Psoas muscle (tissue), 8 donors: ENCODE measurements at places on chromosomes 16 and 17. TPM values are rescaled to one million over a fixed set of nuclear protein-coding genes. Genes with fewer than 3 reads are reported as not detected.

- no peak for DNase-seq
- H3K4me3 ChIP-seq, result no peak overlapping the region
- H3K27me3 ChIP-seq, result no peaks in the 10 kb centered on the region
These were observed 2.2 kb downstream of the LDHD start for GRCh38 chr16:75114179-75114945.

GRCh38 chr16:57167953-57168352 lies 17.9 kb downstream of the PSME3IP1 start:
- no peaks in the 10 kb centered on the region for H3K4me1 ChIP-seq
- DNase-seq, result no peak
- H3K4me3 ChIP-seq, result no peak overlapping the region
- H3K27ac ChIP-seq, result no peak overlapping the region
- peaks cover 96% of the 10 kb centered on the region for H3K36me3 ChIP-seq
- H3K27me3 ChIP-seq, result no peaks in the 10 kb centered on the region

DNA sequence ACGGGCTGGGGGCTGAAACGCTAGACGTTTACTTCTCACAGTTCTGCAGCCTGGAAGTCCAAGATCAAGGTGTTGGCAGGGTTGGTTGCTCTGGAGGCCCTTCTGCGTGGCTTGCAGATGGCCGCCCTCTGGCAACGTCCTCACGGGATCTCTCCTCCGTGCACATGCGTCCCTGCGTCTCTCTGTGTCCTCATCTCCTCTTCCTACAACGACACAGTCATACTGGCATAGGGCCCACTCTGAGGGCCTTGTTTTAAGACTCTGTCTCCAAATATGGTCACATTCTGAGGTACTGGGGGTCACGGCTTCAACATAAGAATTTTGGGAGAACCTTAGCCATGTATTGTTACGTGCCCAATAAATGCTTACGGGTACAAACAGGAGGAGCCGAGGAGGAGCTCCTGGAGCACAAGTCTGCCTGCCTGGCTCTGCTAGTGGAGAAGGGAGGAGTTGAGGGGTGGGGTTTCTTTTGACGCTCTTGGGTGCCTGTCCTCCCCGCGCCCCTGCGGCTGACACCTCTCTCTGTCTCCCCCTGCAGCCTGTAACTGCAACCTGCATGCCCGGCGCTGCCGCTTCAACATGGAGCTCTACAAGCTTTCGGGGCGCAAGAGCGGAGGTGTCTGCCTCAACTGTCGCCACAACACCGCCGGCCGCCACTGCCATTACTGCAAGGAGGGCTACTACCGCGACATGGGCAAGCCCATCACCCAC lies 141.1 kb downstream of the NTN1 start:
- no peak overlapping the region for H3K4me3 ChIP-seq
- H3K27ac ChIP-seq, result peak overlapping the region; percentile 30
- no peaks in the 10 kb centered on the region for H3K4me1 ChIP-seq
- no peak for DNase-seq
- no peaks in the 10 kb centered on the region for H3K36me3 ChIP-seq

DNA sequence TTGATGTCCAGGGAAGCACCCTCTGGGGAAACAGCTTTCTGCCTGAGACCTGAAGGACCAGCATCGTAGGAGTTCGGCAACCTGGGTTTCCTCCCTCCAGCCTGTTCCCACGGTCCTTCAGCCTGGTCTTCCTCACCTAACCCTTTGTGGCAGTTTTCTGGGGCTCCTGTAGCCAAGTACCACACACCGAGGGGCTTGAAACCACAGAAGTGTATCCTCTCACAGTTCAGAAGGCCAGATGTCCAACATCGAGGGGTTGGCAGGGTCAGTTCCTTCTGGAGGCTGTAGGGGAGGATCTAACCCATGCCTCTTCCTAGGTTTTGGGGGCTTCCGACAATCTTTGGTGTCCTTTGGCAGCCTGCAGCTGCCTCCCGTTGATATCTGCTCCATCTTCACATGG lies 381.0 kb upstream of the TNRC6C start:
- no peaks in the 10 kb centered on the region for H3K27me3 ChIP-seq
- H3K4me1 ChIP-seq, result no peaks in the 10 kb centered on the region
- H3K4me3 ChIP-seq, result no peak overlapping the region

DNA sequence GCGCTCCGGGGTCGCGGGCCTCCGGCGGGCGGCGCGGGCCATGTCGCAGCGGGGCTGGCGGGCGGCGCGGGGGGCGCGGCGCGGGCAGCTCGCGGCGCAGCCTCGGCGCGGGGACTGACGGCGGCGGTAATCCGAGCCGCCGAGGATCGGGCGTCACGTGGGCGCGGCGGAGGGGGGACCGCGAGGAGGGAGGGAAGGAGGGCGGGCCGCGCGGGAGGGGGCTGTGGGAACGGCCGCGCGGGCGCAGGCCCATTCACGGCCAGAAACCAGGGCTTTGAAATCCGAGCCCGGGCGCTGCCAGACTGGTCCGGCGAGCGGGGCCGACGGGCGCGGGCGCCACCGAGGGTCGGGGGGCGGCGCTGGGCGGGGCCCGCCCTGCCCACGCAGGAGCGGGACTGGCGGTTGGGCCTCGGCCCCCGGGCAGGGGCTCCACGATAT lies at the start of gene MTSS2:
Gene MTSS2 (minus strand): TSS at position 116 of the 438 bp plus-strand sequence. CDS start 262 bp downstream, outside the sequence.
- peaks cover 12% of the 10 kb centered on the region for H3K36me3 ChIP-seq
- peaks cover 83% of the 10 kb centered on the region for H3K4me1 ChIP-seq
- peak within 1 kb of the TSS; percentile 86 for H3K27ac ChIP-seq
- H3K27me3 ChIP-seq, result no peaks in the 10 kb centered on the region

GRCh38 chr16:8632675-8633182 lies 11.2 kb downstream of the METTL22 start:
- no peak overlapping the region for H3K27ac ChIP-seq
- H3K27me3 ChIP-seq, result no peaks in the 10 kb centered on the region
- peak; percentile 64 for DNase-seq
- no peak overlapping the region for H3K4me3 ChIP-seq

DNA sequence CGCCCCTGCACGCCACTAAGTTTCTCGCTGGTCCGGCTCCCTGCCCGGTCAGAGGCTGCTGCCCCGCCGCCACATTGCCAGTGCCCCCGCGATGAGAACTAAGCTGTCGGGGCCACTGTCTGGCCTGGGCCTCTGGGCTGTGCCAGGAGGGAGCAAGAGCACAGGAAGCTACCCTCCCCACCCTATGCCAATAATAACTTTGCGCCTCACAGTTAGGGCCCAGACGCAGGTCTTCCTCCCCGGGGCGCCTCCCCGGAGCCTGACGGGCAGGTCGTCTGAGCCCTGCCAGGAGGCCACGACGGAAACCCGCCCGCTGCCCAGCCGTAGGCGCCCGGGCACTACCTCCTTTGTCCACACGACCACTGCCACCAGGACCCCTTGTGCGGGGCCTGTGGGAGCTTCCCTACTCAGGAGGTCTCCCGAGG lies 1.5 kb downstream of the ZFPM1 start:
- H3K36me3 ChIP-seq, result no peaks in the 10 kb centered on the region
- no peak overlapping the region for H3K27ac ChIP-seq
- H3K4me1 ChIP-seq, result peaks cover 13% of the 10 kb centered on the region
- H3K27me3 ChIP-seq, result peaks cover 41% of the 10 kb centered on the region

- H3K36me3 ChIP-seq, result no peaks in the 10 kb centered on the region
- no peak for DNase-seq
- no peaks in the 10 kb centered on the region for H3K27me3 ChIP-seq
- no peak overlapping the region for H3K4me3 ChIP-seq
These were observed 117.5 kb downstream of the ZFHX3 start for GRCh38 chr16:72930396-72930795.

DNA sequence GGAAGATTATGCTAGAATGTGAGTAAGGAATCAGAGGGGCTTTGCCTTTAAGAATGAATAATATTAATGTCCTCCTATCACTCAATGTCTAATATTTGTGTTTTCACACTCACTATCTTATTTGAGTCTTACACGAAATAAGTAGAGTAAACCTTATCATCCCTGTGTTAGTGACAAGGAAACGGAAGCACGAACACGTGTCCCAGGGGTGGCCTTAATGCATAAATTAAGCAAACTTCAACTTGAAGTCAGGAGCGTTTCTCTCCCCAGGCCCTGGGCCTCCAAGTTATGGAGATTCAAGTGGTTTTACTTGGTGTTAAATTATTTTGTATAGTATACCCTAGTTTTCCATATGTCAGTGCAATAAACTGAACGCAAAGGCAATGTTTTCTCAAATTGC lies 96.0 kb downstream of the WDR59 start:
- H3K27ac ChIP-seq, result no peak overlapping the region
- H3K27me3 ChIP-seq, result no peaks in the 10 kb centered on the region
- no peak for DNase-seq
- no peaks in the 10 kb centered on the region for H3K4me1 ChIP-seq
- H3K4me3 ChIP-seq, result no peak overlapping the region

- no peaks in the 10 kb centered on the region for H3K27me3 ChIP-seq
- DNase-seq, result no peak
- no peak overlapping the region for H3K27ac ChIP-seq
- no peaks in the 10 kb centered on the region for H3K36me3 ChIP-seq
- no peak overlapping the region for H3K4me3 ChIP-seq
These were observed 28.7 kb downstream of the ARHGAP27 start for GRCh38 chr17:45403906-45404490.

The PIK3R6 gene
- 0.57 TPM for total RNA-seq

The ATP2A1 gene
- 639 TPM for total RNA-seq

The MED13 gene
- total RNA-seq, result 46.4 TPM

- no peaks in the 10 kb centered on the region for H3K36me3 ChIP-seq
- no peaks in the 10 kb centered on the region for H3K27me3 ChIP-seq
- H3K4me1 ChIP-seq, result no peaks in the 10 kb centered on the region
- DNase-seq, result no peak
- no peak overlapping the region for H3K27ac ChIP-seq
- H3K4me3 ChIP-seq, result no peak overlapping the region
These were observed 39.1 kb downstream of the CCDC57 start for GRCh38 chr17:82173351-82174041.

DNA sequence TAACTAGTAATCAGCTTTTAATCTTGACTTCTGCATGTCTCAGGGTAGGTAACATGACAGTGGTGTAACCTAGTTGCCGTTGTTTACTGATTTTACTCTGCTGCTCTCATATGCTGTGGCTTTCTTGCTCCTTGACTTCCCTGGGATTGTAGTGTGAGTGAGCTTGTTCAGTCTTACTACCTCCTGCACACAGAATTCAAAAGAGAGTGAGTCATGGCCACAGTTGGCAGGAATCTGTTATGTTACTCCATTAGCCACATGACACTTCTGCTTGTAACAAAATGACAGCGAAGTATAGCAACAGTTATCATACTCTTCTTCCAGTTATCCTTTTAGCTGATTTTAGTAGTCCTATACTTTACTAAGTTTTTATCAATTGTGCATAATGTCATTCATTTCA lies 18.8 kb downstream of the TNRC6A start:
- no peaks in the 10 kb centered on the region for H3K36me3 ChIP-seq
- peaks cover 96% of the 10 kb centered on the region for H3K4me1 ChIP-seq
- DNase-seq, result no peak
- H3K27ac ChIP-seq, result peak overlapping the region; percentile 86
- no peaks in the 10 kb centered on the region for H3K27me3 ChIP-seq
- peak overlapping the region; percentile 21 for H3K4me3 ChIP-seq

GRCh38 chr17:20262226-20263114 lies 204.9 kb downstream of the LGALS9B start:
- no peaks in the 10 kb centered on the region for H3K36me3 ChIP-seq
- no peak for DNase-seq
- no peaks in the 10 kb centered on the region for H3K27me3 ChIP-seq
- H3K27ac ChIP-seq, result peak overlapping the region; percentile 23

GRCh38 chr16:88395669-88396584 lies 13.2 kb downstream of the ZNF469 start:
- no peak for DNase-seq
- no peaks in the 10 kb centered on the region for H3K36me3 ChIP-seq
- no peak overlapping the region for H3K27ac ChIP-seq
- peaks cover 18% of the 10 kb centered on the region for H3K4me1 ChIP-seq
- H3K4me3 ChIP-seq, result no peak overlapping the region
- no peaks in the 10 kb centered on the region for H3K27me3 ChIP-seq

GRCh38 chr17:67111327-67111726 lies 67.0 kb downstream of the CACNG1 start:
- H3K4me3 ChIP-seq, result no peak overlapping the region
- H3K4me1 ChIP-seq, result no peaks in the 10 kb centered on the region
- no peak for DNase-seq
- H3K36me3 ChIP-seq, result no peaks in the 10 kb centered on the region
- no peak overlapping the region for H3K27ac ChIP-seq

DNA sequence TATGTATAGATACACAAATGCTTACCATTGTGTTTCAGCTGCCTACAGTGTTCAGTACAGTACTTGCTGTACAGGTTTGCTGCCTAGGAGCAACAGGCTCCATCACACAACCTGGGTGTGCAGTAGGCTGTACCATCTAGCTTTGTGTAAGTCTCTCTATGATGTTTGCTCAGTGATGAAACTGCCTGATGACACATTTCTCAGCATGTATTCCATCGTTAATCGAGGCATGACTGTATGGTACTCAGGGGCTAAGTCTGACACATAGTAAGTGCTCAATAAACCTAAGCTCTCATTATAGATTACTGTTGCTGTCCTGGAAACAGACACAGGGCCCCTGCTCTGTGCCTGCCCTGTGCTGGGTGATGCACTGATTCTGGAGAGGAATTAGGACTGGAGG lies 18.1 kb downstream of the KCNJ12 start:
- no peak overlapping the region for H3K4me3 ChIP-seq
- DNase-seq, result no peak
- no peaks in the 10 kb centered on the region for H3K27me3 ChIP-seq
- H3K27ac ChIP-seq, result no peak overlapping the region

The EVI2A gene
- total RNA-seq, result 1.6 TPM

- no peaks in the 10 kb centered on the region for H3K36me3 ChIP-seq
- no peaks in the 10 kb centered on the region for H3K4me1 ChIP-seq
- H3K27ac ChIP-seq, result no peak overlapping the region
These were observed 16.1 kb upstream of the SDK2 start for GRCh38 chr17:73660366-73660765.

The ZFPM1 gene
- total RNA-seq, result 2.5 TPM

GRCh38 chr16:12869698-12870427 lies 31.5 kb upstream of the SHISA9 start:
- H3K4me1 ChIP-seq, result no peaks in the 10 kb centered on the region
- no peaks in the 10 kb centered on the region for H3K27me3 ChIP-seq
- H3K36me3 ChIP-seq, result no peaks in the 10 kb centered on the region
- DNase-seq, result no peak
- H3K4me3 ChIP-seq, result no peak overlapping the region

The HOXB1 gene
- total RNA-seq, result not detected

The TADA2A gene
- total RNA-seq, result 9.4 TPM

DNA sequence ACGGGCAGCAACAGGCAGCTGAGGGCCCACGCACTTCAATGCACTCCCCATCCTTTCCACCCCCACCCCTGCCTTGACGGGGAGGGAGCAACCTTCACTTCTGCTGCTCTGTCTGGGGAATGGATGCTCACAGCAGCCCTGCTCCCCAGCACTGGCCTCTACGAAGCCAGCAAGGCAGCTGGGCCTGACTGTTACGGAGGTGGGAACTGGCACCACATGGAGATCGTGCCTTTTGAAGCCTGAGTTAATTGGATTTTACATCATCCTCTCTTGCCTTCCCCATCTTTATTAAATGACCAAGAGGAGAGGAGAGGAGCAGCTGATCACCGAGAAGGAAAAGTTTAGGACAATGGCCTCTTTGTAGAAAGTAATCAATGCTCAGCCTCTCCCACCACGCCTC lies 187.0 kb upstream of the RPL38 start:
- no peak overlapping the region for H3K27ac ChIP-seq
- H3K36me3 ChIP-seq, result no peaks in the 10 kb centered on the region
- H3K4me3 ChIP-seq, result no peak overlapping the region
- no peaks in the 10 kb centered on the region for H3K4me1 ChIP-seq
- H3K27me3 ChIP-seq, result peaks cover 4% of the 10 kb centered on the region

The OR3A1 gene
- total RNA-seq, result not detected
